ENCODE measurements at places on chromosomes 13 and 19. TPM values are rescaled to one million over a fixed set of nuclear protein-coding genes. Genes with fewer than 3 reads are reported as not detected.

Gene CAMSAP3
- 15.5 TPM for total RNA-seq

Gene HIF3A
- 8.8 TPM for total RNA-seq

Gene ZNF382
- 88.6 TPM for total RNA-seq

Gene IGFL2
- 0.92 TPM for total RNA-seq

Gene B3GNT8
- not detected for total RNA-seq

All from diencephalon (tissue), 1 donor.